ENCODE measurements at places on chromosomes 16 and 17.

DNA sequence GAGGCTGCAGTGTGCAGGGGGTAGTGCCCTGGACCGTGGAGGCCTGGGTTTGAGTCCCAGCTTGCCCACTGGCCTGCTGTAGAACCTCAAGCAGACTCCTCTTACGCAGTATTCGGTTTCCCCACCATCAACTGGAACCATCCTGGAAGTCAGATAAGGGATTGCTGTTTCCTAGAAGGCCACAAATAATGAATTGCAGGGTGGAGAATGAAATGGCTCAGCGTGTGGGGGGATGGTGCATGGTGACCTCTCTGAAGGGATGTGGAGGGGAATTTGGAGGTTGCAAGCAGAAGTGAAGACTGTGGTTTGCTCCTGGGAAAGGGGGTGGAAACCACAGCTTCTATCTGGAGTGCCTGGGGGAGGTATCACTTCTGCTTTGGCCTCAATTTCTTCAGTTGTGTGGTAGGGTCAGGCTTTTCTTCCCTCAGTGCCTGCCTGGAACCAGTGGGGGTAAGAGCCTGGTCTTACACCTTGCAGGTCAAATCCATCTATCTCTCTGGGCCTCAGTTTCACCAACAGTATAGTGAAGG is 1.7 kb downstream of the ADGRG5 start:
- DNase-seq: peak; percentile 57

- DNase-seq: no peak
Observed at GRCh38 chr17:67633751-67634211, 84.0 kb upstream of the NOL11 start.

- DNase-seq: no peak
Observed at GRCh38 chr17:9035249-9035648, 13.9 kb downstream of the NTN1 start.

DNA sequence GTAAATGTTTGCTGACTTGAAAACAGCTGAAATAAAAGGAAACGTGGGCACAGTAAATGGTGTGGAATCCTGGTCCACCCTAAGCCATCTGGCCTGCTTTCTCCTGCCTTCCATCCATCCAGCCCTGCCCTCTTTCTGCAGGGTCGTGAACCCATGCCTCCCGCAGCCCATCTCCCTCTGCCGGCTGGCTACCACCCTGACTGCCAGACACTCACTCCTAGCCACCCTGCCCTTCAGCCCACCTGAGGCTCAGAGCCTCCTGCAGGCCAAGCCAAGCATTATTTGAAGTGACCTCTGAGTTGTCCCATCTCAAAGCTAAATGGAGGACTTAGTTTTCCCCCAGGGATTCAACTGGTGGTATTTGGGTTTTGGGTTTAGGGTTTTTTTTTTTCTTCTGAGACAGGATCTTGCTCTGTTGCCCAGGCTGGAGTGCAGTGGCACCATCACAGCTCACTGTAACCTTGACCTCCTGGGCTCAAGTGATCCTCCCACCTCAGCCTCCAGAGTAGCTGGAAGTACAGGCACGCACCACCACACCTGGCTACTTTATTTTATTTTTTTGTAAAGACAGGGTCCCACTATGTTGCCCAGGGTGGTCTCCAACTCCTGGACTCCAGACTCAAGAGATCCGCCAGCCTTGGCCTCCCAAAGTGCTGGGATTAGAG is 8.4 kb downstream of the ZDHHC1 start:
- no peak for DNase-seq

- DNase-seq: no peak
Observed at GRCh38 chr17:61401389-61402072, 1.9 kb downstream of the TBX2 start.

GRCh38 chr17:81018044-81018802 is 16.7 kb upstream of the BAIAP2 start:
- peak; percentile 43 for DNase-seq

DNA sequence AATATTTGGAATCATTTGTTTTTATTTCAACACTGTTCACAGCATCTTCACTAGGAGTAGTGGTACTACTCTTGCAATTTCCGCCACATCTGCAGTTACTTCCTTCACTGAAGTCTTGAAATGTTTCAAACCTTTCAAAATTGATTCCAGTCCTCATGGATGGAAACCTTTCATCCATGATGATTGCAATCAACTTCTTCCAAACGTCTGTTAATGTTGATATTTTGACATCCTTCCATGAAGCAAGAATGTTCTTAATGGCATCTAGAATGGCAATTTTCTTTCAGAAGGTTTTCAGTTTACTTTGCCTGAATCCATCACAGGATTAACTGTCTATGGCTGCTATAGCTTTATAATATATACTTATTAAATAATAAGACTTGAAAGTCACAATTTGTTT is 736.8 kb upstream of the CA10 start:
- no peak for DNase-seq

DNA sequence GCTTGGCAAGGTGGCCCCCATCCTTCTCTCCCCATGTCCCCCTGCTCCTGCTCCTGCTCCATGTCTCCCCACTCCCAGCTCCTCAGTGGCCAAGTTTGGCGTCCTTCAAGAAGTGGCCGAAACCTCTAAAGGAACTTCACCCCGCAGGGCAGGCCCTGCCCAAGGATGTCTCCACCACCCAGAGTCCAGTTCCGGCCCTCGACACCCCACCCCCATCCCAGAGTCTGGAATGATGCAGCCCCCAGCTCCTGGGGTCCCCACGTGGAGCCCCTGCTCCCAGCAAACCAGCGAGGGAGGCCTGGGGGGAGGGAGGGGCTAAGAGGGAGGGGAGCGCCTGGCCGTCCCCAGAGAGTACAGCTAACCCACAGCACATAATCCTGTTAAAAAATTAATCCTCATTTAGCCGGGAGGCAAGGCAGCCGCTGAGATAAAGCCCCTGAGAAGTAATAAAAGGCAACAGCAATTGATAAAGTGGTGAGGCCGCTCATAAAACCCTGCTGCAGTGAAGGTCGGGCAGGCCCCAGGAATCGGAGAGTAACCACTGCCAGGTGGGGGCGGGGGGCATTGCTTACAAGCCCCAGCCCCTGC is 9.9 kb upstream of the ENPP7 start:
- no peak for DNase-seq

GRCh38 chr17:21375162-21375560 is 996 bp upstream of the KCNJ12 start:
- DNase-seq: no peak

DNA sequence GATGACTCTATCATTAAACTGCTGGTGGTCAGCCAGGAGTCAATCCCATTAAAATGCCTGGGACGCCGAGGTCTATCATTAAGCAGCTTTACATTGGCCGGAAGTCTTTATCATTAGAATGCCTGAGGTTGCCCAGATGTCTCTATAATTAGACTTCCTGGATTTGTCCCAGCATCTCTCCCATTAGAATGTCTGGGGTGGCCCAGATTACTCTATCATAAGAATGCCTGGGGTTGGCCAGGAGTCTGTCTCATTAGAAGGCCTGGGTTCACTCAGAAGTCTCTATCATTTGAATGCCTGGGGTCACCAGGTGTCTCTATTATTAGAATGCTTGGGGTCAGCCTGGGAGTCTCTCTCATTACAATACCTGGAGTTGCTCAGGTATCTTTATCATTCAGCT is 2227.2 kb downstream of the TP53TG3F start:
- DNase-seq: no peak

DNA sequence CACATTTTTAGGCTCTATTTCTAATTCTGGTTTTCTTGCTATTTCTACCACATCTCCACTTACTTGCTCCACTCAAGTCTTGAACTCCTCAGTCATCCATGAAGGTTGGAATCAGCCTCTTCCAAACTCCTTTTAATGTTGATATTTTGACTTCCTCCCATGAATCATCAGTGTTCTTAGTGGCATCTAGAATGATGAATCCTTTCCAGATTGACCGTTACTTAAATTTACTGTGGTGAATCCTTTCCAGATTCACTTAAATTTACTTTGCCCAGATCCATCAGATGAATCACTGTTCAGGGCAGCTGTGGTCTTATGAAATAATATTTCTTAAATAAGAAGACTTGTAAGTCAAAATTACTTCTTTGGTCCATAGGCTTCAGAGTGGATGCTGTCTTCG is 32.4 kb downstream of the CLTC start:
- no peak for DNase-seq

- DNase-seq: no peak
Observed at GRCh38 chr17:39600288-39600996, 7.3 kb downstream of the NEUROD2 start.

DNA sequence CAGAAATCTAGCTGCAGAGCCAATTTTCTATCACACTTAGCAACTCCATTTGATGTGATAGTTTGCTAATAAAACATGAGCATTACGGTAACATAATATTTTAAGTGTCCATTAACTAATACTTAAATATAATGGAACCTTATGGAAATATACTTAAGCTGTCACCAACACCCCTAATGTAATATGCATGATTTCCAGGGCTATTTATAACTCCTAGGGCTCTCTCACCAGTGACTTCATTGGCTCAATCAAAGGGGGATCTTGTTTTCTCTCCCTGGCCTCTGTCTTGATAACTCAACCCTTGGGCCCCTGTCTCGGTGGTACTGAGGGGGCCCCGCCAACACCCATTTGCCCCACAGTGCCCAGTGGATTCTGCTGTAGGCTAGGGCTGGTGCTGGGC is 170.4 kb downstream of the SALL1 start:
- no peak for DNase-seq

DNA sequence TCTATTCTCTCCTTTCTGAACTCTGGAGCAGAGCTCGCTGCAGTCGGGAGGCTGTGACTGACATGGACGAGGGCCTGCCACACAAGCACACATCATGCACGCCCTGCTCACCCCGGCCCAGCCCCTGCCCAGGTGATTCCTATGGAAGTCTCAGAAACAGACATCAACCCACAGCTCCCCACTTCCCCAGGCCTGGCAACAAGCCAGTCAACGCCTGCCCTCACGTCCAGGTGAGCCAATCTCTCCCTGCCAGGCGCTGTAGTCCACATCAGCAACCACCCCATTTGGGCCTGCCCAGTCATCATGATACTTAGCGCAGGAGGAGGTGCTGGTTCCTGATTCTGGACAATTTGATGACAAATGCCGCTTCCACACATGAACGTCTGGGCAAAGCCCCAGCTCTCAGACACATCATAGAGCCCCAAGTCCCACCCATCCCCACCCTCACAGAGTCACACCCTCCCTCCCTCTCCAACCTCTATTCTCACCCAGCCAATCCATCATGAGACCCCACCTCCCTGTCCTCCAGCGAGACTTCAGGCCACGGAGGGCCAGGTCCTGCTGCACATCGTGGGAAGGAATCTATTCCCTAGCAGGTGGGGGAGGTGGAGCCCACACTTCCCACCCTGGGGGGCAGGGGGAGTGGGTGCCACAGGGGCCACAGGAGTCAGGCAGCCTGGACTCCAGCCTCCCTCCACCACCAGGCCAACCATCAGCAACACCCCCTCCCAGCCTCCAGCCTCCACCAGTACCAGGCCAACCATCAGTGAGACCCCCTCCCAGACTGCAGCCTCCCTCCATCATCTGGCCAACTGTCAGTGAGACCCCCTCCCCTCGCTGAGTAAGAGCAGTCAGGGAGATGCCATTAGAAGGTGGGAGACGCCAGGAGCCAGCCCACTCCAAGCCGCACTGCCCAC is 33.7 kb upstream of the GSG1L start:
- no peak for DNase-seq

- no peak for DNase-seq
Observed at GRCh38 chr17:32541640-32542039, 54.8 kb downstream of the CDK5R1 start.

GRCh38 chr17:66602659-66603384 is 232.1 kb upstream of the CACNG5 start:
- DNase-seq: no peak

Measured in transverse colon (tissue), 4 donors.